ENCODE measurements at places on chromosomes 6 and 20. TPM values are rescaled to one million over a fixed set of nuclear protein-coding genes. Genes with fewer than 3 reads are reported as not detected.

The ERVFRD-1 gene
- total RNA-seq: not detected

The KIF25 gene
- not detected for total RNA-seq

The FITM2 gene
- 4.5 TPM for total RNA-seq

The OR2J3 gene
- total RNA-seq: not detected

The DAAM2 gene
- total RNA-seq: 92.7 TPM

The ENPP5 gene
- 0.15 TPM for total RNA-seq

The COL19A1 gene
- 2.2 TPM for total RNA-seq

The PRR18 gene
- total RNA-seq: not detected

The FAM209A gene
- not detected for total RNA-seq

The TMC2 gene
- not detected for total RNA-seq

The SCUBE3 gene
- 0.36 TPM for total RNA-seq

The TTK gene
- 48.3 TPM for total RNA-seq

The PLN gene
- not detected for total RNA-seq

The FKBP1C gene
- total RNA-seq: 1.00 TPM

The HS3ST5 gene
- total RNA-seq: not detected

The KCNK5 gene
- total RNA-seq: not detected

The BANF2 gene
- total RNA-seq: not detected

The STMND1 gene
- not detected for total RNA-seq

The MAVS gene
- 24.3 TPM for total RNA-seq

The FAM83D gene
- total RNA-seq: 42.3 TPM

The GPR63 gene
- 0.33 TPM for total RNA-seq

The EDN3 gene
- total RNA-seq: not detected

The NUP43 gene
- total RNA-seq: 40.3 TPM
